Muscle of leg (tissue), 16 donors: ENCODE measurements at places on chromosomes 12 and 14. TPM values are rescaled to one million over a fixed set of nuclear protein-coding genes. Genes with fewer than 3 reads are reported as not detected.

- DNase-seq, result no peak
These were observed 45.7 kb downstream of the ESRRB start for GRCh38 chr14:76421662-76422061.

- DNase-seq, result peak; percentile 55
These were observed 825 bp upstream of the CCDC85C start for GRCh38 chr14:99604766-99605298.

OR4K1 gene
- total RNA-seq, result not detected

GRCh38 chr12:123029550-123029949 lies 49.1 kb downstream of the ARL6IP4 start:
- no peak for DNase-seq

SPTB gene
- 126 TPM for total RNA-seq

OR6C2 gene
- not detected for total RNA-seq

DNA sequence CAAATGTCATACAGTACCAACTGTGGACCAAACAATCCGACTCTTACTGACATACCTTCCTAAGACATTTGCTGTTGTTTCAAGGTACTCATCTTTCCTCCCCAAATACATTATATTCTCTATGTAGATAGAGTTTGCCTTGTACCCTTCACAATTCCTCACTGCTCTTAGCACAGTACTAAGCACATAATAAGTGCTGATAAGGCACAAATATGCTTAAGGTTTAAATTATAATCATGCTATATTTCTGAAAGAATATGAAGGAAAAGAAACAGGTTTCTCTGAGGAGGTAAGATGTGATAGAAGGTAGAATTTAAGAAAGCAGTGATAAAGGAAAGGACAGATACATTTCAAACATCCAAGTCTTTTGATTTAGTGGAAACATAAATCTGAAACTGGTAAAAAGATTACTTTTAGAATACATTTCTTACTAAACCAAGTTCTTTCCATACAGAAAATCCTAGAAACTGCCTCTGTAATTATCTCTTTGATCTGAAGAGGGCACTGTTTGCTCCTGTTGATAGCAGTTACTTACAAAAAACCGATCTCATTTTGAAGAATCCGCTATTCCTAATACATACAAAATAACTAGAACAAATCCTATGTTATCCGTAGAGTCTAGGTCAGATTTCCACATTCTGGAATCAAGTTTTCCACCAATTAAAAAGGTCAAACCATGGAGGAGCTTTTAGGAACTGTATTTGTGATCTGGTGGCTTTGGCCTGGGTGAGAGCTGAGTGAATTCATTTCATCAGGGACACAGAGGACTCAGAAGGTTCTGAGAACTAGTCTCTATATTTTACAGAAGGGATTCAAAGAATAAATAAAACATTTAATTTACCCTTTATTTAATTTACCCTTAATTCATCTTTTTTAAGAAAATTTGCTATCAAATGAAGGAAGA lies 311.9 kb downstream of the DAD1 start:
- peak; percentile 54 for DNase-seq

- DNase-seq, result no peak
These were observed 1.8 kb downstream of the ISCA2 start for GRCh38 chr14:74495356-74495755.

DNA sequence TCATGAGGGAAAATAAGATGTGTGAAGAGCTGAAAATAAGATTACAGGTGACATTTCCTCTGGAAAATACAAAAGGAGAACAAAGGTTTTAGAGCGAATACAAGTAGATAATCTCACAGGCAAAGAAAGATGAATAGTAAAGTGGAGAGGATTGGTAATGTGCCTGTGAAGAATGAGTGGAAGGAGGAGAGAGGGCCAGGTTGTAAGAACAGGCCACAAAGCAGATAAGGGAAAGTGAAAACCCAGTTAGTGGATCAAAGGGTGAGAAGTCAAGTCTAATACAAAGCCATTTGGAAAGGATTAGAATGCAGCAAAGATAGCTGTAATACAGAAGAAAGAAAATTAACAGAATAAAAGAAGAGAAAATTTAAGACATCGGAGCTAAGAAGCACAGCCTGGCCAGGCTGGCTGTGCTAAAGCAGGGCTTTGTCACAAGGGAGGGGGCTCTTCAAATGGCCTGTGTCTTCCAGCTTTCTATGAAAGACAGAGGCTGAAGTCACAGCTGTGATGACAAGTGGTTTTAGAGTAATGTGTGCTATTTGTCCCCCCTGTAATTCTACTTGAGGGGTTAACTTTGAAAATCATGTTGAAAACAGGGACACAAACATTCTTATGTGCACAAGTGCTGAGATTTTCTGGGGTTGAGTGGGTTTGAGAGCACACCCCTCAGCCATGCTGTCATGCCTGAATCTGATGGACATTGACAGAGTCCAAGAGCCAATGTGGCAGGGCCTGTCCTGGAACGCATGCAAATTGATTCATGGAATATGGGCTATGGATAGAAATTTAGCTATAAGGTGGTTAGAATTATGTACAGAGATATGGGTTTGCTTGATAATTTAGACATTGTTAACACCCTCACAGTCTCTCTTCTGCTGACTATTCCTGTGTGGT lies 344.5 kb upstream of the NAV3 start:
- no peak for DNase-seq

DNA sequence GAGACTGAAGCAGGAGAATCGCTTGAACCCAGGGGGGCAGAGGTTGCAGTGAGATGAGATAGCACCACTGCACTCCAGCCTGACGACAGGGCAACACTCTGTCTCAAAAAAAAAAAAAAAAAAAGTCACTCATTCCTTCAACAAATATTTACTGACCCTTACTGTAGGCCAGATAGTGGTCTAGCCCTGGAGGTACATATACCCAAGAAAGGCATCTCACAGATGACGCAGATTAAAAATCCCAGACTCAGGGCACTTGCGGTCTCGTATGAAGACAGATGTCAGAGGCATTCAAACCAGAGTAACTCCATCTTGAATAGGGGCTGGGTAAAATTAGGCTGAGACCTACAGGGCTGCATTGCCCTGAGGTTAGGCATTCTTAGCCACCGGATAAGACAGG lies 44.8 kb downstream of the CLMN start:
- no peak for DNase-seq

SPX gene
- total RNA-seq, result 12.9 TPM

- no peak for DNase-seq
These were observed 64.6 kb downstream of the ANO4 start for GRCh38 chr12:100859063-100859627.

GRCh38 chr12:132003846-132004245 lies 54.1 kb downstream of the EP400 start:
- no peak for DNase-seq

DNA sequence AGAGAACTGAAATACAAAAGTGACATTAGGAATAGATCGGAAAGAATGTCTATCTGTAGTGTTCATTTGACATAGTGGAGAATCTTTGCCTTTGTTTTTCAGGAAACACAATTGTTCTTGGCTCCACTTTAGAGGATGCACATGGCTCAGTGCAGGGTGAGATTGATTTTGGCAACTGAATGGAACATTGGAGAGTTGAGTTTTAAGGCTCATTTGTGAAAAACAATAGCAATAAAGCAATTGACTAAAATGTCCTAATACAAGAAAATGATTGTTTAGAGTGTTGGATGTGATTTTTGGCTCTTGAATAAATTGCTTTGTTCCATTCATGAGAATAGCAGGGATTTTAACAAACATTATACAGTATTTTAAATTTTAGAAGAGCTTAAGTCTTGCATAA lies 116.4 kb downstream of the SLC38A1 start:
- peak; percentile 35 for DNase-seq

DNA sequence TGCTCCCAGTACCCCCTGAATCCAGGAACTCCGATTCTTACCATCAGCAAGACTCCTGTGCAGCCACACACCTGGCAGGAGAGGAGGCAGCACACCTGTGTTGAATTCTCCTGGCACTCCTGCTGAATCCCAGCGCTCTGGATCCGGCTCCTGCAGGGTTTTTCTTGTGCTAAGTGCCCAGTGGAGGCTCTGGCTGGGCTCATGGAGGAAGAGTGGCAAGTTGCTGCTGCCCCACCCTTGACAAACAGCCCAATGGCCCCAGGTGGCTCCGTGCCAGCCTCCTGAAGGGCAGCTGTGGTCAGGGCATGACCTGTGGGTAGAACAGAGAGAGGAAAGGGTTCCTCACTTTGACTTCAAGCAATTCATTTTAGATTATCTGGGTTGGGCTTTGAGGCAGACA lies 20.0 kb downstream of the CRACR2A start:
- DNase-seq, result no peak

- DNase-seq, result peak; percentile 69
These were observed 398.6 kb downstream of the ZFP36L1 start for GRCh38 chr14:68394118-68394763.

LIN7A gene
- total RNA-seq, result 3.1 TPM

FGD6 gene
- 7.6 TPM for total RNA-seq

DNA sequence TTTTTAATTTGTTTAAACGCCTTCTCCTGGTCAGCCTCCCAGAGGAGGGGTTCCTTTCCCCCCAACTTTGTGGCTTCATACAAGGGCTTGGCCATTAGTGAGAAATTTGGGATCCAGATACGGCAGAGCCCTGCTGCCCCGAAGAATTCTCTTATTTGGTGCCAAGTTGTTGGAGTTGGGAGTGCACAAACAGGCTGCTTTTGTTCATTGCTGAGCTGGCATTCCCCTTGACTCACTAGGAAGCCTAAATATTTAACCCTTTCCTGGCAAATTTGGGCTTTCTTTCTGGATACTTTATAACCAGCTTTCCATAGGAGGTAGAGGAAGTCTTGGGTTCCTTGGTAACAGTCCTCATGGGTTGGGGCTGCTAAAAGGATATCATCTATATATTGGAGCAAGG lies 10.3 kb upstream of the ADAM21 start:
- DNase-seq, result no peak

GRCh38 chr12:31780096-31780495 lies 51.3 kb upstream of the AMN1 start:
- DNase-seq, result no peak

DNA sequence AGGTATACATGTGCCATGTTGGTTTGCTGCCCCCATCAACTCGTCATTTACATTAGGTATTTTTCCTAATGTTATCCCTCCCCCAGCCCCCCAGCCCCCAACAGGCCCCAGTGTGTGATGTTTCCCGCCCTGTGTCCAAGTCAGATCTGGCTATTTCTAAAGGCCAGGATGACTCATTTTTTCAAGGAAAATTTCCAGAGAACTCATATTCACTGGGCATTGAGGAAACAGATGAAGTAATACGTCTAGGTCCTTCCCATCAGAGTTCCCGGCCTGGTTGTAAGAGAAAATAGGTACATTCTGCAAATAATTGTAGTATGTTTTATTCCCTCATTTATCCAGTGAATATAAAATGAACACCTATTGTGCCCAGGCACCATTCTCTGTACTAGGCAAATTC lies 345.2 kb downstream of the BCL11B start:
- DNase-seq, result peak; percentile 90

DNA sequence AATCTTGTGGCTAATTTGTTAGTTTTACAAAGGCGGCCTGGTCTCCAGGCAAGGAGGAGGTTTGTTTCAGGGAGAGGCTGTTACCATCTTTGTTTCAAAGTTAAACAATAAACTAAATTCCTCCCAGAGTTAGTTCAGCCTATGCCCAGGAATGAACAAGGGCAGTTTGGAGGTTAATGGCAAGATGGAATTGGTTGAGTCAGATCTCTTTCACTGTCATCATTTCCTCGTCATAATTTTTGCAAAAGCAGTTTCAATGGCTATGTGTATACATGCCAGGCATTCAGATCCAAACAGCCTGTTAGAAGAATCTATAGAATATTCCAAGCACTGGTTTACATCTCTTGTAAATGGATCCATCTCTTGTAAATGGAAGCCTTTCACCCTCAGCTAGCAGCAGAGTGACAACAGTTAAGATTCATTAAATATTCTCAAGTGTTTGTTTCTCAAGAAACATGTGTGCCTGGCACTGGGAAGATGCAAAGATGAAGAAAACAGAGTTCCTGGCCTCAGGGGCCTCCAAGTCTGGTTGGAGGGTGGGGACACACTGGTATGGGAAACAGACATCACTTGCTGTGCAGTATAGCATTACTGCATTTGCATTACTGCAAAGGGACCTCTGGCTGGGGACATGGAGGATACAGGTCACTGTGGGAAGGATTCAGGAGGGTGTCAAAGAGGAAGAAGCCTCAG lies 65.8 kb downstream of the RIN3 start:
- DNase-seq, result no peak

DNA sequence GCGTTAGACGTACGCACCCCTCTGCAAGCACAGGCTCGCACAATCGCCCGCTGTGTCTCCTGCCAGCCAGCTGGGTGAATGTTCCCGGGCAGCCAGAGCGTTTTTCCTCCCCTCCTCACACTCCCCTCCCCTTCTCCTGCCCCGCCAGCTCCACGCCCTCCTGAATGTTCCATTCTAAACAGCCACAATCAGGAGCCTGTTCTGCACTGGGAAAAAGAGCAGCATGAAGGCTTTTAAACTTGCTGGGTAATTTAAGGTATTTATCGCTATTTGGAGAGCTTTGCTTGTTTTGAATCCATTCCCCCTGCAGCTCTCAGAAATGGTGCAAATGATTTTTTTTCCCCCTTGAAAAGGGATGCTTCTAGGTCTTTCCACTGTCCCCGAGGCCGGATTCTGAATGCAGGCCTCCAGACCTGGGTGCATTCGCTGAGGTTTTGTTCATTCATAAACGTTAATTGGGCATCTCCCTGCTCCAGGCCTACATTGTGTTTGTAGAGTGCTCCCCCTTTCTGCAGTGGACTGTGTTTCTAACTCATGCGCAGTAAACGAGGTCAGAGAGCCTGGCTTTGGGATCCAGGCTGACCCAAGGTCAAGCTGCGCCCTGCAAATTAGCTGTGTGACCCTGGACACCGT lies 212.5 kb downstream of the CHST11 start:
- peak; percentile 80 for DNase-seq

DNA sequence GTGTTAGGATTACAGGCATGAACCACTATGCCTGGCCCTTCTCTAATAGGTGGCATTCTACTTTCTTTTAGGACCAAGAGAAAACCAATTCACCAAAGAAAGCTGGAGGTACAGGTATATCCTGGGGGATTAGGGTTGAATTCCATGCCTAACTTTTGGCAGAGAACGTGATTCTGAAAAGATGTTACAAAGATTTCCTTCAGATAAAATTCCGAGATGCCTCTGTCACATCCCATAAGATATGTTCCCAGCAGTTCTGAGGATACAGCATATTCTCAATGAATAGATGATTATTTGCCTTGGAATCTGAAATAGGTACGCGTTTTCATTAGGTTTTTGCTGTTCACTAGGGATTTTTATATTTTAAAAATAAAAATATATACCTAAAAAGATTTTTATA lies 111.9 kb upstream of the KRAS start:
- no peak for DNase-seq

NR2C1 gene
- total RNA-seq, result 34.4 TPM

SIX6 gene
- total RNA-seq, result not detected

GRCh38 chr12:117497407-117497806 lies 136.0 kb upstream of the NOS1 start:
- DNase-seq, result no peak

SMIM41 gene
- total RNA-seq, result 0.13 TPM

- DNase-seq, result peak; percentile 84
These were observed at the start of gene RIN3 for GRCh38 chr14:92513204-92513965. Gene RIN3 (plus strand): TSS chr14:92513781. CDS start chr14:92513933, 152 bp downstream.

UBR7 gene
- total RNA-seq, result 20.6 TPM

DNA sequence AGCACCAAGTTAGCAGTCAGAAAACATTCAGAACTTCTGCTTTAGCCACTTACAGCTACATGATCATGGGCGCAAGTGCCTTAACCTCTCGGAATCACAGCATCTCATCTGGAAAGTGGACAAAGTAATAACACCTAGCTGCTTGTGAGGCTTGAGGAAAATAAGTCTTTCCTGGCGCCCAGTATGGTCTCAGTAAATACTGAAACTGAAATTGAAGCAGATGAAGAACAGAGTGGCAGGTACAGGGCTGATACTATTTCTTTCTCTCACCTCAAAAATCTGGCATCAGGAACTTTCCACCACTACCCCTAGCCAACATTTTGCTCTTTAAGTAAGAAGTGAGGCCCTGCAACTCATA lies 129.7 kb upstream of the FUT8 start:
- no peak for DNase-seq
